Fibroblast of pulmonary artery (primary cell): ENCODE measurements at places on chromosomes 7 and 10.

DNA sequence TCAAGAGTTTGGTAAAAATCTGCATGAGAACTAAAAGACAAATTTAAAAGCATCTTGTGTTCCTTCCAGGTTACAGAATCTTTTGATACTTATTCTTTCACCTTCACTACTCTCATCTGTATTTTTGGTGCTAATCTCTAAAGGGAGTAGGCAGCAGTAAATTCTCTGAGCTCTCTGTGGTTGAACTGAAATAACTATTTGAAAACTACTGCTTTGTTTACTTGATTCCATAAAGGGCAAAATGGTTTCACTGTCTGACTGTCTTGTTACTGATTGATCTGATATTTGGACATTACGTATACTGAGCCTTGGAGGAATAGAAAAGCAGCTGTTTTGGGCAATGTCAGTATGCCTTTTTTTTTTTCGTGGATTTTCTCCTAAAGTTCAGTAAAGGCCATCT, 103.3 kb downstream of the CHRM2 start:
- no peak for DNase-seq

GRCh38 chr7:114130866-114131265, 212.1 kb upstream of the PPP1R3A start:
- DNase-seq, result no peak

DNA sequence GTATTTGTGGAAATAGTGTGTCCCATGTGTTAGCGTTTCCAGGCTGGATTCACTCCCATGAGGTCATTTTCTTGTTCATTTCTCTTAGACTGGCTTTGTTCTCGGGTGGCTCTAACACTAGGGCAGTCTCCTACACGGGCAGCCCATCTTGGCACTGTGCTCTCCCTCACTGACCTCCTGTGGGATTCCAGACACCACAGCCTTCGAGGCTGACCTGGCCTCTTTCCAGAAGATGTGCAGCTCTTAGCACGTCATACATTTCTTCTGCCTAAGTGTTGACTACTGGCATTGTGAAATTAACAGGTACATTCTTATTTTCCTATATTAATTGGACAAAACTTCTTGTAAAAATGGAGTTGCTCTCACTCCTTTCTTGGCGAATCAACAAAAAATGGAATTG, 72.8 kb downstream of the INSYN2A start:
- peak; percentile 3 for DNase-seq

- peak; percentile 76 for DNase-seq
Measured at GRCh38 chr10:129525401-129525801, 58.4 kb downstream of the MGMT start.

DNA sequence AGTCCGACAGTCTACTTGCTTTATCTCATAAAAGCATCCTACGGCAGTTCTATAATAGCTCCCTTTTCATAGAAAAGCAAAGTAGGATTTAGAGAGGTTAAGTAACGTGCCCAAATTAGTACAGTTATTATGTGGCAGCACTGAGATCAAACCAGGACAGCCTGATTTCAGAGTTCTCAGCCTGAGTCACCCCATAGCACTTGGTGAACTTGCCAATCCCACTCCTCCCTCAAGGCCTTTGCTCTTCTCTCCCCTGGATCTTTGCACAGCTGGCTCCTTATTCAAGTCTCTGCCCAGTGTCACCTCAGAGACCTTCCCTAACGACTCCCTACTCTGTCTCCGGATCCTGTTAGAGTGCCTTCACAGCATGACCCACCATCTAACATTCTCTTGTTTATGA, 438.0 kb upstream of the NFE2L3 start:
- DNase-seq, result no peak

- DNase-seq, result no peak
Measured at GRCh38 chr10:31317652-31318381, 1.2 kb upstream of the ZEB1 start.

GRCh38 chr7:40772096-40772495, 637.3 kb downstream of the SUGCT start:
- DNase-seq, result no peak
